Left kidney (tissue), 8 donors: ENCODE measurements at places on chromosomes 13 and 19.
A peak's percentile ranks its signal among the peaks of the same experiment; 100 is the strongest.

GRCh38 chr13:71712988-71713653 lies 153.9 kb downstream of the DACH1 start:
- peak; percentile 88 for DNase-seq

DNA sequence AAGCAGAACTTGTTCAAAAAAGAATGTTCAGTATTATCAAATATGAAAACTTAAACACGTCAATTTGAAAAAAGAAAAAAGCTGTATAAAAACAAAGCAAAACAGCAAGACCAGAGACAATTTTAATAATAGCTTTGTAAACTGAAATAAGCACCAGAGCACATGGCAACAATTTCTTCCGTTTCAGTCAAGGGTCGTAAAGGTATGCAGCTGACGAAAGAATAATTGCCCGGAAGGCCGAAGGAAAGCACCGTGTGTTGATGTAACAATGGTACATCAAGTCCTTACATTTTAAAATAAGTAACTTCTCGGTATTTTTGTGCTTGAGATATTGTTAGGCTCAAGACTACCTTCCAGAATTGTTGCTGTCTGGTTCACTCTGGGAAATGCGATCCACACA lies 1.7 kb downstream of the PROSER1 start:
- DNase-seq, result peak; percentile 35

DNA sequence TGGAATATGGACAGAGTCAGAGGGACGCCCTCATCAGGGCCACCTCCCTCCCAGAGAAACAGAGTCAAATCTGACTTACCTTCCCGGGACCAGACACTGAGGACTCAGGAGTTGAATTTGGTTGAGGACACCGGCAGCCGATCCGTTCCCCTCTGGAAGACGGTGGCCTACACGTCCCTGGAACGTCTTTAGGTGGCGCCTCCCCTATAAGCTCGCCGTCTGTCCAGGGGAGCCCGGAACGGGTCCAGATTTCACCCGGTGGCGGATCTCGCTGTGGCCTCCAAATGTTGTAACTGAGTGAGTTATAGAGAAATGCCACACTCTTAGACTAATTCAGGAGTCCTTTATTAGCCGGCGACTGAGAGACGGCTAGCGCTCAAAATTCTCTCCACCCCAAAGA lies 9.0 kb downstream of the TNFSF14 start:
- no peak for DNase-seq

GRCh38 chr19:19525611-19526380 lies 2.9 kb upstream of the YJEFN3 start:
- no peak for DNase-seq

DNA sequence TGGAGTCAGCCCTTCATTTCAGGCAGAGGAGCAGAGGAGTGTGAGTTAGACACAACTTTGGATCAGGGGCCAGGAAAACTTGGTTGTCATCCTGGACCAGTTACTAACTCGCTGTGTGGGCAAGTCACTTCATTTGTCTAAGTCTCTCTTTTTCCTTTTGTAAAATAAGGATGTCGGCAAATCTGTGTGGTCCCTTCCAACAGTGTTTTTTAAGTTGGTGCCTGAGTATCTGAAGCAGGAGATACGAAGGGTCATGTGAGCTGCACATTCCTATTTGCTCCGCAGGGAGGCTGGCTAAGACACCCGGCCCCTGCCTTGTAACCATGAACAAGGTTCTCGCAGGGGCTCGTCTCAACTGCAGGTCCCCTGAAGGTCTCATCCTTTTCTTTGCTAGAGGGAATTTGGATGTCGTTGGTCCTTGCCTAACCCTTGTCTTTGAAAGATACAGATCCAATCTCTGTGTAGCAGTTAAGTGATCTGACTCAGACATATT lies 64.3 kb downstream of the LRCH1 start:
- no peak for DNase-seq

GRCh38 chr19:10852941-10853340 lies 4.7 kb downstream of the C19orf38 start:
- DNase-seq, result no peak

DNA sequence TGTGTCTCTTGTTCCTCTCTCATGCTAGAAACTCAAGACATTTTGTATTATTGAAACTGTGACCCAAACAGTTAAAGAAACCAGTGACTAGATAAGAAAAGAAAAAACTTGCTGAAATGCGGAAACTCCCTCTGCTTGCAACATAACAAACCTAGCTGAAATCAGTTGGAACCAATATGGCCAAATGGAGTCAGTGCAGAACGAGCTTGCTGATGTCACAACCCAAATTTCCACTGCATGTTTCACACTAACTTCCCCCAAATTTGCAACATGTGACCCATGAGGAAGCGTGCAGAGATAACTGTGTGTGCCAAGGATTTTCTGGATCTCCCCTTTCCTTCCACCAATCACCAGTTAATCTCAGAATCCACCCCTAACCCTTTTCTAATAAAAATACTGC lies 208.0 kb downstream of the DLEU7 start:
- DNase-seq, result no peak

DNA sequence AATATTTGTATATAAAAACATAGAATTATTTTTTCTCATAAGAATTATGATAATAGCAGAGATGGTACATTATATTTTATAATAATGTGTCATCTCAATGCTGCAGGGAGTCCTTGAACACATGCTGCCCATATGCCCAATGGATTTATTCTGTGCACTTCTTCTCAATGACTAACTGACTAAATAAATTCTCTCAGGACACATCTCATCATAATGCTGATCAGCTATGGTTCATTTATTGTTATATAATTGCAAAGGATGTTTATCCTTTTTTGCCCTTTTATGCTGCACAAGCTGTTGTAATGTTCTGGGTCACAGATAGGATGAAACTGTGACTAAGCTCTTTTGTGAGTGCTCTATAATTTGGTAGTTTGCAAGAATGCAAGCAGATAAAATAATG lies 1273.3 kb upstream of the ATXN8OS start:
- no peak for DNase-seq

GRCh38 chr13:80884056-80884785 lies 543.3 kb upstream of the SPRY2 start:
- no peak for DNase-seq

DNA sequence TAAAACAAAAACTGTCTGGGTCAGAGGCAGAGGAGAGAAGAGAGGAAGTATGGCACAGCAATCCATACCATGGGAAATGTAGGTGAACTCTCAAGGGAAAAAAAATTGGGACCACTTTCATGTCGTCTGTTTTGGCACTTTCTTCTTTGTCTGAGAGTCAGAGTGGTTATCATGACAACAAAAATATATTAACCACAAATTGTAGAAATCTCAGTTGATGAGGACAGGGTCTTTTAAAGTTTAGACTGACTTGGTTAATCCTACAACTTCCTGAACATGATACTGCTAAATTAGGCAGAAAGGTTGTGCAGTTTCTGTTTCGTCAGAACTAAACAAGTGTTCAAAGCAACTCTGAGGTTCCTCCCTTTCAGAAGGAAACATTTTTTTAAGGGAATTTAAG lies 15.2 kb downstream of the KLF5 start:
- no peak for DNase-seq

DNA sequence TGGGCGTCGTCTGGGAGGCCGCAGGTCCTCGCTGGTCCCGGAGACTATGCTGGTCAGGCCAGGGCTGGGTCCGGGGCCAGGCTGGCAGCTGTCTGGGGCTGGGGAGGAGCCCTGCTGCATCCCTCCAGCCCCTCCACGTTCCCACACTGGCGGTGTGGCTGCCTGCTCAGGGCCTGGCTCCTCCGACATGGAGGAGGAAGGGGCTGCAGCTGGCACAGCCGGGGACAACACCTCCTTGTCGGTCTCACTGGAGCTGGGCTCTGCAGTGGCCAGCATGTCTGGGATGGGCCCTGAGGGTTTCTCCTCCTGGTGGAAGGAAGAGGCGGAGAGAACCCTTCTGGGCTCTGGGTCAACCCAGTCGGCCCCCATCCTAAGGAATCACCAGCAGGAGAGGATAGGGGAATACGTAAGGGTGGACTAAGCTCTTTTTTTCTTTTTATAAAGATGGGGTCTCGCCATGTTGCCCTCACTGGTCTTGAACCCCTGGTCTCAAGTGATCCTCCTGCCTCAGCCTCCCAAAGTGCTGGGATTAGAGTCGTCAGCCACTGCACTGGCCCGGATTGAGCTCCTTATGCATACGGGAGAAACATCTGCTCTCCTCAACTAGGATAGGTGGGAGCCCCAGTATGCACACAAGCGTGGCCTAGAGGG lies 806 bp downstream of the ZNF414 start:
- DNase-seq, result no peak

DNA sequence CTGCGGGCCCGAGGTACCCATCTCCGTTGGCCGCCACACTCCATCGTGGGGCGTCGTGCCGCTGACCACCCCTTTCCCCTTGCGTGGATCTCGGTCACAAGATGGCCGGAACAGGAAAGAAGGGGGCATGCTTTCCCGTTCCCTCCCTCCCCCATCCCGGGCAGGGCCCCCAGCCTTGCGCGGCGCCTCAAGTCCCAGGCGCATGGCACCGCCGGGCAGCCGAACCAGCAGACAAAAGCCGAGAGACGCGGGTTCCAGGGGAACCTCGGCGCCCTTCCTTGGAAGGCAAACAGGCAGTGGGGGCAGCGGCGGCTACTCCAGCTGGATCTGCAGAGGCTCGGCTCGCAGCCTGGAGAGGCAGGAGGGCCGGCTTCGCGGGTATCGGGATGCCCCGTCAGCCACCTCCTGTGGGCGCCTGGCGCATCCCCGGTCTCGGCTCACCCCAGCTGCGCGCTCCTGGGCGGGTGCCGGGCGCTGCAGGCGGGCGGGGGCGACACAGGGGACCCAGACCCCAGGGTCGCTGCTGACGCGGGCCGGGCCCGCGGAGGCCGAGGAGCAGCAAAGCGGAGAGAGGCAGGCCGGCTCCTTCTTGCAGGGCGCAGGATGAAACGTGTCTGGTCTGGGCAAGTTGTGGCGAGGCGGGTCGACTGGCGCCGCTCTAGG lies 439 bp downstream of the DZIP1 start:
- peak; percentile 36 for DNase-seq

- DNase-seq, result no peak
These were observed 85.7 kb downstream of the SHISA2 start for GRCh38 chr13:25966086-25966485.

DNA sequence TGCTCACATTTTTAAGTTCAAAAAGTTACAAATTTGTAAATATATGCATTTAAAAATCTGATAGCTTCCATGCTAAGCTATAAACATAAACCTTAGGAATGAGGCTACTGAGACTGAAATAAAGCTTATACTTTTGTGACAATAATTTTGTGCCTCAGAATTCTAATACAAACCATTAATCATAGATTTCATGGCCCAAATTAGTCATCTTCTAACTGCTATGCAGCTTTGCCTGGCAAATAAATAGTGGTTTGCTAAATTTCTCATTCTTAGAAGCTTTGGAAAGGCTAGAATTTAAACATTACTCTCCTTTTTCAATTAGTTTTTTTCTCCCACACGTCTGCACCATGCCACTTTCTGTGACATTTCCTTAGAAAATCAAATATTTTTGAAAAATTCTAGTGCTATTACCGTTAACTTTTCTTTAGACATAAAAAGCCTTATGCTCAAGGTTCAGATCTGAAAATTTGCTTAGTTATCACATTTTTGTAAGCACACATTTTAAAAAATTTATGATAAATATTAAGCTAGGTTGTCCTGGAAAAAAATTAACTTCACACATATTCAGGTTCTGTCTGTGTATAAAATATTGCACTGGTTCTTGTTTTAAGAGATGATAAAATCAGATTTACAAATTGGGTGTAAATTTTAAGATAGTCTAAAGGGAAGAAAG lies 46.9 kb downstream of the FNDC3A start:
- DNase-seq, result no peak

GRCh38 chr19:55672418-55672817 lies 2.6 kb upstream of the EPN1 start:
- no peak for DNase-seq

- no peak for DNase-seq
These were observed 616 bp downstream of the CDX2 start for GRCh38 chr13:27968316-27969081.

GRCh38 chr19:48966541-48967345 lies 1.6 kb downstream of the FTL start:
- no peak for DNase-seq

DNA sequence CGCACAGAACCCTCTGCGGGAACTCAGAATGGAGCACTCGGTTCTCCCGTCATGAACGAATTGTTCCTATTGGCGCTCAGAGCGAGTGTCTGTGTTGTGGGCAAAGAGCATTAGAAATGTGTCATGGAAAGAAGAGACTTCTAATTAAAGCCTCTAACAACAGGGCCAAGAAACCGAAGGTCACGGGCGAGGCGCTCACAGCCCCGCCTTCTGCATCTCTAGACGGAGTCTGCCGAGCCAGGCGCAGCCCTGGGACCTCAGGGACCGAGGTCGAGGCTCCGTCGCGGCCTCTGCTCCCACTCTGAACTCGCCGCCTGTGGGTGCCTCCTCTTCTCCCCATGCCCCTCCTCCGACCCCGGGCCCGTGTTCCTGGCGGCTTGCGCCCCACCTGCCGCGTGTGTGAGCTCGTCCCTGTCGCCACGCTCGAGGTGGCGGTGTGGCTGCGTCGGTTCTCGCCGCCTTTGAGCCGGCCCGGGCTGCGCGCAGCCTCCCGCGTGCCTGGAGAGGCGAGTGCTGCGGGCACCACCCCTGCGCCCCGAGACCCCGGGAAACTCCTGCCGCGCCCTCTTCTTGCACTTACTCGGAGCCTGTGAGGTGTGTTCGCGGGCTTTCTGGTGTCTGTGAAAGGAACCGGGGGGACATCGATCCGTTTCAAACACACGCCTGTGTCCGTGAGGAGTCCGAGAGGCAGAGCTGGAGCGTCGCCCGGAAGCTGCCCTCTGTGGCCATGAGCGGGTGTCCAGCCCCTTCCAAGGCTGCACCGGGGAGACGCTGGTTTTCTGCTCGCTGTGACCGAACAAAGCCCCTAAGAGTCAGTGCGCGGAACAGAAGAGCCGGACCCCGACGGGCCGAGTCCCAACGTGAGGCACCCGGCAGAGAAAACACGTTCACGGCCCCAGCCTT lies 45.4 kb upstream of the SPACA7 start:
- no peak for DNase-seq

- no peak for DNase-seq
These were observed 14.0 kb downstream of the ZC3H4 start for GRCh38 chr19:47099576-47100050.

DNA sequence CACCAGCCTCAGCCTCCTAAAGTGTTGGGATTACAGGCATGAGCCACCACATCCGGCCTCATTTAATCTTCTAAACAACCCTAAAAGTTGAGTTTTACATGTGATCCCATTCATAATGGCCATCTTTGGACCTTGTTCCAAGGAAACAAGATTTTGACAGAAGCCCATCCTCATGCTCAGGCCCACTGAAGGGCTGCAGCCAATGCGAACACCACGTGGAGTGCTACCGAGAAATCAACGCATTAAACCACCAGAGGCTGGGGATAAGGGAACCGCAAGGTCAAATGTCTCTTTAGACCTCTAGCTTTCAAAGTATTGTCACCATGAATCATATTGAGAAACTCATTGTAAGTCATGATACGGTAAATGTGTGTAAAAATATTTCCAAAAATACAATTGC lies 49.4 kb upstream of the DOCK9 start:
- DNase-seq, result no peak

GRCh38 chr13:85031771-85032170 lies 767.4 kb downstream of the SLITRK6 start:
- peak; percentile 31 for DNase-seq

GRCh38 chr19:19524053-19524452 lies 4.7 kb upstream of the YJEFN3 start:
- DNase-seq, result no peak
